ENCODE measurements at places on chromosomes 12 and 14. TPM values are rescaled to one million over a fixed set of nuclear protein-coding genes. Genes with fewer than 3 reads are reported as not detected.

The PKP2 gene
- total RNA-seq = 29.5 TPM

The TMEM132C gene
- 61.8 TPM for total RNA-seq

The SIVA1 gene
- total RNA-seq = 65.7 TPM

DNA sequence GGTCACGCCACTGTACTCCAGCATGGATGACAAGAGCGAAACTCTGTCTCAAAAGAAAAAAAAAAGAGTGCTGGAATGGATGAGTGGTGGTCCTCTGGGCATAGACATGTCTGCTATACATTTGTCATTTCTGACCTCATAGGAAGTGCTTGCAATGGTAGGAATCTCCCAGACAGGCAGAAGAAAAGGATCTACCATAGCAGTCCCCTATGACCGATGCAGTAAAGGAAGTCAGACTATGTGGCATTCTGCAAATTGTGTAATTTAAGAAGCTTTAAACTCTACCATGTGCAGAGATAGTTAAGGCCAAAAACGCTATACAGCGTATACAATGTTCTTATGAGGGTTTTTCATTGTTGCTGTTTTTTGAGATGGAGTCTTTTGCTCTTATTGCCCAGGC, 24.7 kb upstream of the RAP1B start:
- no peak for DNase-seq

GRCh38 chr12:45898094-45898493, 92.3 kb downstream of the SCAF11 start:
- DNase-seq = no peak

DNA sequence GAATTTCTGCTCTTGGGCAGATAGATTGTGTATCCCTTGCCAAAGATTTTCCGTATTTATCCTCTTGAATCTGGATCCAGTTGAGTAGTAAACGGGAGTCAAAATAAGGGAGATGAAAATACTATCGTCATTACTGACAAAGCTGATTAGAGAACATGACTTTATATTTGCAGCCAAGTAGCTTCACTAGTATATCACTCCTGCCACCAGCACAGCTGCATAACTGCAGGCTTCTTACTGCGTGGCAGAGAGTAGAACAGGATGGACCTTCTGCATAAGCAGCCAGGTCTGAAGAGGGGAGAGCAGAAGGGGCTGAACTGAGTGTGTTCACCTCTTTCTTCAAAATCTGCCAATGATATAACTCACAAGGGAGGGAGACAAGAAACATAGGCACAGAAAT, 283.7 kb downstream of the FBXL14 start:
- DNase-seq = no peak
